ENCODE measurements at places on chromosomes 2 and 18.

- DNase-seq, result no peak
Measured at GRCh38 chr2:210461401-210461800, 15.2 kb downstream of the LANCL1 start.

DNA sequence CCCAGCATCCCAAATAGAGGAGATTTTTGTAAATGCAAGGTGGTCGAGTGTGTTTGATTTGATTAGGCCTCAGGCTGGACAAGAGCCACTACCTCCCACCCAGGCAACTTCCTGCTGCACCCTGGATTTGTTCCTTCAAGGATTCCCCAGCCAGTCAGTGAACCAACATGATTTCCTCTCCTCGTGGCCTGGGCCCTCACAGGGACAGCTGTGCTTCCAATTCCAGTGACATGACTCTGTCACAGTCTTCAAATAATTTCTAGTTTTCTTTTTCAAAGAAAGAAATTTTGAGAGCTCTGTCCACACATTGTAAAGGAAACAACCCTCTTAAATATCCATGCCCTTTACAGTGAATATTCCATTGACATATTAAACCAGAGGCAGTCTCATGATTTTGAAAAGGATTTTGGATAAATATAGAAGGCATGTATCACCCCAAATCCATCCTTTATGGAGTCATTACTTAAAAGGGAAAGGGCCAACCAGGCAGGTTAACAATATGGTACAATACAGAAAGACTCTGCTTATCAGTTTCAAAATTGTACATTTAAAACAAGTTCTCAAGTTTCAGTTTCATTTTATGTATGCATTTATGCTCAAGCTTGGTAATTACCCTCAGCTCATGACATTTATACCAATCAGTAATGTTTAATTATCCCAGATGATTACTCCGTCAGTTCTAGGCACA, 121.3 kb upstream of the FOSL2 start:
- no peak for DNase-seq

- no peak for DNase-seq
Measured at GRCh38 chr2:136000502-136000901, 15.1 kb upstream of the DARS1 start.

- no peak for DNase-seq
Measured at GRCh38 chr2:132871831-132872230, 201.8 kb upstream of the LYPD1 start.

DNA sequence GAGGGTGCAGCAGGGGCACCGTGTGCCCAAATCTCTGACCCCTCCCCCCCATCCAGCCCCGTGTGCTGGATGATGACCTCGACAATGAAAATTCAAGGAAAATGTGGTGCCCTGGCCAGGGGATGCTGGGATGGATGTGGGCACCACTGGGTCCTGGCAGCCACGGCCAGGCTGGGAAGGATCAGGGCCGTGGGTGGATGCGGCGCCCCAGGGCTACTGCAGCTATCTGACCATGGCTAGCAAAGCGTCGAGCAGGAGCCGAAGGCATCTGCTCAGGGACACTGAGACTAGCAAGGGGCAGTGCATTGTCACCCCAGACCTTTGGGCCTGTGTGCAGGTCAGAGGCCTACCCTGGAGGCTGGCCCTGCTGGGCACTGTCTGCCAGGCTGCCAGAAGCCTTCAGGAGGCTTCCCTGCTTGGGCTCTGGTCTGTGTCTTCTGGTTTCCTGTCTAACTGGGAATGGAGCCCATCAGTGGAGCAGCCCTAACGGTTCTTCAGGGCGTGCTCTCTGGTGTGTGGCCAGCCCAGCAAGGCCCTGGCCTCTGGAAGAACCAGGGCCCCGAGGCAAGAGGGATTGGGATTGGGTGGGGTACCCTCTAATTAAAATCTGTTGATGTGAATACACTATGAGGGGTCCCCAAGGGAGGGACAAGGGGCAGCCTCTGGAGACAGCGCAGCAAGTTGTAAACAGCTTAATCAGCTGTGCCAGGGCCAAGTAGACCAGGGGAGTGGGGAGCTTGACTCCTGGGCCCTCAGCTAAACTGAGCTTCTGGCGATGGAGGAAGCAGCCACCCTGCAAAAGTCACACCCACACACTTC, 98.0 kb downstream of the STPG4 start:
- DNase-seq, result no peak

DNA sequence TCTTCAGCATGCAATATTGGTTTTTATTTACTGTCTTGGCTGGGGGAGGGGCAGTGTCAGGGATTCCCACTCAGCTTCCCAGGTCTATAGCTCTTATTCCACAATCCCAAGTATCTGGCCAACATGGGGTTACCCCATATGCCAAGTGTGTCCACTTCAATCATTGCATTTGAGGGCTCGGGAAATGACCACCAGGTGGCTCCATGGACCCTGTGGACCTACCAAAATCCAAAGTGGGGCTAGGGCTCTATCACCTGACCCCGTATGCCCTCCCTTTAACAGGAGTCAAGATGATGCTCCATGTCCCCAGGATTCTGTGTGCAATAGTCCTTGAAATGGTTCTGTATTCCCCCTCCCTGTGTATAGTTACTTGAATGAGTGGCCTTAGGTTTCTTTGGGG, 12.1 kb upstream of the TRAF3IP1 start:
- no peak for DNase-seq

DNA sequence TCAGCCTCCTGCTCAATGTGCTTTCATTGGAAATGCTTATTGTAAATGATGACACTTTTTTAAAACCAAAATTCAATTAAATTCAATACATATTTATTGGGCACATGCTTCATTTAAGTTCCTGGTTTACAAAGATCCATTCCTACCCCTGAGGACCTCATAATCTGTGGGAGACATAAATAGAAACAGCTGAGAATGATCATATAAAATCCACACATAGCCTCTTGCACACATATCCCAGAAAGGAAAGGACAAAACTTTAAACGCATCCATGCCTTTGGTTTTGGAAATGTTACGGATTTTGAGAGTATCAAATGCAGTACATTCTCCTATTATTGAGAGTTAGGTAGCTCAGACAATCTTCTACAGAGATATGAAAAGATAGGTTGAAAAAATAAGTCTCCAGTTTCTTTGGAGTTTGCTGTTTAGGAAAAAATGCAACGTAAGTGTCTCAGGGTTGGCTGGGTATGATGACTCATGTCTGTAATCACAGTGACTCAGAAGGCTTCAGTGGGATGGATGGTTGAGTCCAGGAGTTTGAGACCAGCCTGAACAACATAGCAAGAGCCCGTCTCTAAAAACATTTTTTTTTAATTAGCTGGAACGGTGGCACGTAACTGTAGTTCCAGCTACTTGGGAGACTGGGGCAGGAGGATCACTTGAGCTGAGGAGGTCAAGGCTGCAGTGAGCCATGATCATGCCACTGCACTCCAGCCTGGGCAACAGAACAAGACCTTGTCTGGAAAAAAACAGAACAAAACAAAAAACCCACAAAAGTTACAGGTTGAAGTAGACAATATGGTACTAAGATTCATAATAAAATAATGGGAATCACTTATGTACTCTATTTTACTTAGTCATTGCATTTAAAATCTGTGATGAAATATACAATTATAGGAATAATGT, 3.9 kb upstream of the PRELID3A start:
- peak; percentile 78 for DNase-seq

DNA sequence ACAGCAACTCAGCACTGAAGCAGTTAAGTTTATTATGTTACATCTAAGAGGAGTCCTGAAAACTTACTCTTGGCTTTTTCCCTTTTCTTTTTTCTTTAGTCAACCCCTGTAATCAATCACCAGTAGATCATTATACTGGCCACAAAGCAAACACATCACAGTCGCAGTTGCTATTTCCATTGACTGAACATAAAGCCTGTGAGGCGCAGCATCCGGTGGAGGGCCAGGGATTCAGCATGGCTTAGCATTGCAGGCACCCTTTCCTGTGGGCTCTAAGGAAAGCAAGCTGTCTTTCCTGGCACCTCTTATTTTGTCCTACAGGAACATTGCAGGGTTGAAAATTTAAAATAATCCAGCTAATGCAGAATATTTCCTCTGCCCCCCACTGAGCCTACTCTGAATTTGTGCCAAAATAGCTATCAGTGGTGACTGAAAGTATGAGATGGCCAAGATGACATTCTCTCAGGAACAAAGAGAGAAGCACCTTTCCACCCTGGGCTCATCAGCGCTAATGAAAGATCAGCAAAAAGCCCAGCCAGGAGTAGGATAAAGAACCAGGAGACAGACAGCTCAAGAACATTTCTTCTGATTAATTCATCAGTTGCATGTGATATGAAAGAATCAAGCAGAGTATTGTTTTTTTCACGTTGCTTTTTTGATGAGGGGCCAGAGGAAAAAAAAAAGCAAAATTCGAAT, 85.3 kb upstream of the SULT1C3 start:
- no peak for DNase-seq

DNA sequence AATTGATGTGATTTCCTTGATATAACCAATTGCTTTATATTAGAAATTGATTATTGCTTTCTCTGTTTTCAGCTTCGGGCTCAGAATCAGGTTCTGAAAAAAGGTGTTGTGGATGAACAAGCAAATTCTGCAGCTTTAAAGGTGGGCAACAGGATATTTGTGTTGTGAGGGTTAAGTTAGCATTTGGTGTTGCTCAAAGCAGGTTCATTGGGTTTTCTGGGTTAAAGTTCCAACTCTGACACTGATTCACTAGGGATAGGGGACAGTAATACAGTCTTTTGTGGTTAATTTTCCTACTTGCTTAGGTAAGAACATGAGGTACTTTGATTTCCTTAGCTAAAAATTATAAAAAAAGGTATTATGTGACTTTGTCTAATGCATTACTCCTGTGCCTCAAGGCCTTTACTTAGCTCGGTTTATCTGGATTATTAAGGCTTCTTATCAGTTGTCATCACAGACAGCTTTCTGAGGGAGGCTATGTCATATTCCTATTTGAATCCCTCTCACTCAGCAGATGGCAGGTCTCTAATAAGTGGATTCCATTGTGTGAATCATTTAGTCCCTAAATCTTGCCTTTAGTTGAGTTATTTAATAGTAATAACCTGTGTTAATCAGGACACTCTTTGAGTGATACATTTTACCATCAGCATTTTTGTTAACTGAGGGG, 78.9 kb upstream of the STON1 start:
- DNase-seq, result no peak

- no peak for DNase-seq
Measured at GRCh38 chr2:157813467-157813866, 62.7 kb downstream of the ACVR1 start.

- DNase-seq, result no peak
Measured at GRCh38 chr2:39154944-39155343, 34.1 kb upstream of the SOS1 start.

DNA sequence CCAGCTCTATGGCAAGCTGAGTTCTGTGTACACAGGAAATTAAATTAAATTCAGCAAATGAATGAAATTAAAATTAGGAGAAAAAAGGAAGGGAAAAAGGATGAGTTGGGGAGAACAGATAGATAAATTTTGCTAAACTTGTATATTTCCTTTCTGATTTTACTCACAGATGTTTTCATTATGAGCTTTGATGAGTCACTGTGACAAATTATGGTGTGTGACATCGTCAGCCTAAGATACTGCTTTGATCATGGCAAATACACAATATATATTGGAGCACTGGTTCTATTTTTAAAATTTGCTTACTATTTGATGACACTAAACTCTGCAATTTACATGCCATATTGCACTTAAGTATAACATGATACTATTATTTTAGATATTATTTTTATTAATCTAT, 464.6 kb upstream of the SPHKAP start:
- no peak for DNase-seq

DNA sequence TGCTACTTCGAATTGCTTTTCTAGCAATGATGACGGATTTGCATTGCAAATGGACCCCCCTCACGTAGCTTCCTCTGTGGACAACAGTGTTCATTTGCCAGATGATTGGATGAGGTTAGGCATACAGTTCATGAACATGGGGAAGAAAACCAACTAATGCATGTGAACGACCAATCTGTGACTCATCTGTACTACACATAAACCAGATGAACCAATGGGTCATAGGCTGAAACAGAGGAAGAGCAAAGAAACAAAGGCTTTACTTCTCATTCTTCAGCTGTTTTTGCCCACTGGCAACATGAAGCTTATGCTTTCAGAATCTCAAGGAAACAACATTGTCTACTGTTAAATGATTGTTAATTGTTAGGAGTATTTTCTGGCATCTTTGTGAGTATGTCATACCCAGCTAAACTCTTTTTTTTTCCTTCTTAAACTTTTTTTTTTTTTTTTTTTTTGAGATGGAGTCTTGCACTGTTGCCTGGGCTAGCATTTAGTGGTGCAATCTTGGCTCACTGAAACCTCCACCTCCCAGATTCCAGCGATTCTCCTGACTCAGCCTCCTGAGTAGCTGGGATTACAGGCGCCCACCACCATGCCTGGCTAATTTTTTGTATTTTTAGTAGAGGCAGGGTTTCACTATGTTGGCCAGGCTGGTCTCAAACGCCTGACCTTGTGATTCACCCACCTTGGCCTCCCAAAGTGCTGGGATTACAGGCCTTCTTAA, 35.5 kb downstream of the EFEMP1 start:
- DNase-seq, result no peak

GRCh38 chr2:120287183-120288015, 34.7 kb downstream of the RALB start:
- peak; percentile 16 for DNase-seq

GRCh38 chr18:79942786-79943607, 8.5 kb downstream of the SLC66A2 start:
- no peak for DNase-seq

GRCh38 chr2:147076634-147077033, 768.2 kb upstream of the ACVR2A start:
- DNase-seq, result no peak

- DNase-seq, result no peak
Measured at GRCh38 chr18:45792506-45793263, 32.8 kb upstream of the SIGLEC15 start.

- no peak for DNase-seq
Measured at GRCh38 chr18:47179520-47179919, 3.4 kb upstream of the IER3IP1 start.

DNA sequence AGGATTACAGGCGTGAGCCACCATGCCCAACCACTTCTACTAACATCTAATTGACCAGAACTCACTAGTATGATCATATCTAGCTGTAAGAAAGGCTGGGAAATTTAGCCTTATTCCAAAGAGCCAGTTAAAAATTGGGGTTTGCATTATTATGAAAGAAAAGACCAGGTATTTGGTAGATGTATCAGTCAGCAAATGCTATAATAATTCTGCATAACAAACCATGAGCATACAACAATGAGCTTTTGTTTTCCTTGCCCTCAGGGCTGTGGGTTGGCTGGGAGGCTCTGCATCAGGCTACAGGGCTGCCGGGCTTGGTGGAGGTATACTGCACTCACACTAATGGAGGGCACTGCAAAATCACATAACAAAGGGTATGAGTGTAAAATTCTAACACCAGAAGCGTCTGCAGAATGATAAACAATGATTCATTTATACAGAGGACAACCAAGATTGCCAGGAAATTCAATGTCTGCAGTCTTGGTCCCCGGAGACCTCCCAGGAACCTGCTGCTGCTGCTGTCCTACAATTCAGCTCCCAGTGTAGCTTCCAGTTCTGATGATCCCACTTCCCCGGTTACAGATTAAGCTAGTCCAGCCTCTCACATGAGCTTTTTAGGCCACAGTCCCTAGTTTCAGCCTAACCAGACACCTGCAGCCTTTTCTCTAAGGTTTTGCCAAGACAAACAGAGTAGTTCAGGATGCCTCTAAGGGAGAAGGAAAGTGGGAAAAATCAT, 32.2 kb upstream of the ST3GAL5 start:
- no peak for DNase-seq

Measured in LoVo (cell line).